ENCODE measurements at places on chromosomes 7 and 10.

GRCh38 chr10:49279015-49279880 lies 19.7 kb upstream of the C10orf71 start:
- DNase-seq, result no peak

DNA sequence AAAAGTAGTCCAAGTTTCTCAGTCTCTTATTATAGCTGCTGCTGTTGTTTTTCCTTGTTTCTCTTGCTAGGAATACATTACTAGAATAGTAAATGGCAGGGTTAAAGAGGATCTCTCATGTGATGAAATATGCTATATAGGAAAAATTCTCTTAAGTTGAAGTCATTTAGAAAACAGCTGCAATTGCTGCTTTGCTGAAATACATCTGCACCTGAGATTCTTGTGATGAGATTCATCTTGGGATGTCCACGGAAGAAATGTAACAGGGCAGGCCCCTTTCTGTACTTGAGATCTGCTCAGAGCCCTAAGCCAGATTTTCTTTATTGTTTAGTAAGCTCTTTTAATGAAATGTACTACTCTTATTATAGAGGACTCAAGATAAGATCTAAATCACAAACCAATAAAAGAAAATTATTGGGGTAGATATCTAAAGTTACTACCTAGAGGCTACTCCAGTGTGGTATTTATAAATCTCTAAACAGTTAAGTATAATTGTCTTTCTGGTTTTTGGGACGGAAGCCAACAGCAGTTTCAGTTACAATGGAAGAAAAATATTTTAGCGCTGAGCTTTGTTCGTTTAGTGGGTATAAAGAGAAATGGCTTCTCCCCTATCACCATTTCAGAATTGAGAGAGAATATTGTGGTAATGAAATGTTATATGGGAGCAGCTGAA lies 701.5 kb downstream of the KCNMA1 start:
- DNase-seq, result no peak

DNA sequence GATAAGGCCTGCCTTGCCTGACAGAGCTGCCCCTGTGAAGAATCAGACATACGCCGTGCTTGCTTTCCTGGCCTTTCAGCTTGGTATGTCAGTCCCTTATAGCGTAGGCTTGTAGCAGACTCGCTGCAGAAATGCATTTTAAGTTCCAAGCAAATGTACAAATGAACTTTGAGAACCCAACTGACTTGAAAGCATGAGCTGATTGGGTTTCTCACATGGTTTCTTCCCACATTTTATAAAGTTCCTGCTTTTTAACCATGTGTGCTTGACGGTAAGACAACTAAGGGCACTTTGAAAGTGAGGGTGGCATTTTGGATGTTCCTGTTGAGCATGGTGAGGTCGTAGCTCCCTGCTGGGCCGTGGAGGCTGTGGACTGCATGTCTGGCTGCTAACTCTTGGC lies 62.6 kb downstream of the CCNY start:
- no peak for DNase-seq

- DNase-seq, result no peak
Observed at GRCh38 chr7:13057462-13058200, 370.2 kb downstream of the ARL4A start.

DNA sequence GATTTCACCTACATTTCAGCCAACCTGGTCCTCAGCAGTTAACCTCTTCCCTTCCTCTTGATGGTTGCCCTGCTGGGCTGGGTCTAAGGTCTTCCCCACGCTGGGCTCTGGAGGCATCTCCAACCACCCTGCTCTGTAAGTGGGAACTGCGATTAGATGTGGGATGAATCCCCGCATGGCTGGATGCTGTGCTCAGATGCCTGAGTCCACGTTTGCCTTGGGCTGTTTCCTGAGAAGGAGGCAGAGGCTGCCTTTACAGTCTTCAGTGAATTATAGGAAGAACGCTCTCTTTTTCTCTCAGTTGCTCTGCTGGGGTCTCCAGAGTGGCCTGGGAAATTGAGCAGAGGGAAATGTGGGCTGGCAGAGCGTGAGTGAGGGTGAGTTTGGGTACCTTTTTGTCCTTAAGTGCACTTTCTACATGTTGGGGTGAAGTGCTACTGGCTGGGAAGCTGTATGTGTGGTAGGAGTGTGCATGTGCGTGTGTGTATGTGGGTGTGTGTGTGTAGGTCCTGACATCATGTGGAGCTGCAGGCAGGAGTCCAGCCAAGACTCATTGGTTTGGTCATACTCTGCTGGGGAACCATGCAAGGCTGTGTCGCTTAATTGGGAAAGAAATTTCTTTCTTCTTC lies 1.5 kb downstream of the GIMAP8 start:
- DNase-seq, result no peak

GRCh38 chr10:131792809-131793208 lies 108.0 kb upstream of the PPP2R2D start:
- DNase-seq, result no peak

- DNase-seq, result no peak
Observed at GRCh38 chr7:108166687-108167086, 36.5 kb upstream of the LAMB4 start.

- peak; percentile 31 for DNase-seq
Observed at GRCh38 chr10:119542357-119542987, at the start of gene RGS10. RGS10 (minus strand) TSS chr10:119542719; CDS start chr10:119542638, 81 bp downstream.

- DNase-seq, result no peak
Observed at GRCh38 chr7:150370612-150371071, 2.0 kb downstream of the REPIN1 start.

- DNase-seq, result no peak
Observed at GRCh38 chr10:132062641-132063390, 2.9 kb upstream of the JAKMIP3 start.
